Stimulated activated naive CD8-positive, alpha-beta T cell treated with anti-CD3 and anti-CD28 coated beads, Interleukin-15, Interleukin-2, amounts not matched to agents 100 U/mL and 50 U/mL, for 24 hours (primary cell): ENCODE measurements at places on chromosomes 16 and 17.

DNA sequence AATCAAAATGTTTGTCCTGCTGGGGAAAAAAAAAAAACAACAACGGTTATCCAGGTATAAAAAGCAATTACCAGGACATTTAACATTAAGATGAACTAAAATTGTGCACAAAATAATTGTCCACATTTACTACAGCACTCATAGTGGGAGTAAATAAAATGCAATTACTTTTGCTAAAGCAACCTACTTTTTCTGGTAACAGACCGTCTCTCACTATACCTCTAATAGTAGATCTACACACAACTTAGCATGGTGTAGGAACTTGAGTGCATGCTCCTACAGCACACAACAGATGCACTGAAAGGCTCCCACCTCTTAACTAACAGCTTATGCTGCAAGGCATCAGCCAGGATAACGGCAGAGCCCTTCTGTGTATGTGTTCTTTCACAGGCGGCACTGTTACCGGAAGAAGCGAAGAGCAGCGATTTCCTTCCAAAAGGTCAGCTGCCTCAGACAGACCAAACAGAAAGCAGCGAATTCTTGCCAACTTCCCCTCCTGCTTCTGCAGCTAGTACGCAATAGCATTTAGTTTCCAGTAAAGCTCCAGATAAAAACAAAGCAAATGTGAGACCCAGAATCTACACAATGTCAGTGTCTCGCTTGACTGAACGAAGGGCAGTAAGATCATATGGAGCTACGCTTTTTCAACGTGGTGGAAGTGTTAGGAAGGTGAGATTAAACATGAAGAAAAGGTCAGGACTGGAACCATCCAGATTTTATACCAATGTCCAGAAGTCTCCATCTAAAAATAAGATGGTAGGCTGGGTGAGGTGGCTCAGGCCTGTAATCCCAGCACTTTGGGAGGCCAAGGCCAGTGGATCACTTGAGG lies 27.6 kb downstream of the STAT5B start:
- DNase-seq: peak; percentile 69

DNA sequence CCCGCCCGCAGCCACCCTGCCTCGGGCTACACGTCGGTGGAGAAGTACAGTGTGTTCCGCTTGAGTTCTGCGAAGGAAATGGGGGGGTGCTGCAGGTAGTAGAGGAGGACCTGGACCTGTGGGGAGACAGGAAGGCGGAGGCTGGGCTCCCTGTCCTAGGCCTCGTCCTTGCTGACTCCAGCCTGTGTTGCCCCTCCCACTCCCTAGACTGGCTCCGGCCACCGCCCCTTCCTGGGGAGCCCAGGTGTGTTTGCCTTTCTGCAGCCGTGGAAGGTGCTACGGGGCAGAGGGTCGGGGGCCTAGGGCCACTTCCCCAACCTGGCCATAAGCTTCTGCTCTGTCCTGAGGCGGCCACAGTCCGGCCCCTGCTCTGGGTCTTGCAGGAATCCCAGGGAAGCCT lies 9.1 kb downstream of the TIMM22 start:
- DNase-seq: no peak

- no peak for DNase-seq
These were observed 2.9 kb downstream of the CHD9 start for GRCh38 chr16:53057658-53058057.

DNA sequence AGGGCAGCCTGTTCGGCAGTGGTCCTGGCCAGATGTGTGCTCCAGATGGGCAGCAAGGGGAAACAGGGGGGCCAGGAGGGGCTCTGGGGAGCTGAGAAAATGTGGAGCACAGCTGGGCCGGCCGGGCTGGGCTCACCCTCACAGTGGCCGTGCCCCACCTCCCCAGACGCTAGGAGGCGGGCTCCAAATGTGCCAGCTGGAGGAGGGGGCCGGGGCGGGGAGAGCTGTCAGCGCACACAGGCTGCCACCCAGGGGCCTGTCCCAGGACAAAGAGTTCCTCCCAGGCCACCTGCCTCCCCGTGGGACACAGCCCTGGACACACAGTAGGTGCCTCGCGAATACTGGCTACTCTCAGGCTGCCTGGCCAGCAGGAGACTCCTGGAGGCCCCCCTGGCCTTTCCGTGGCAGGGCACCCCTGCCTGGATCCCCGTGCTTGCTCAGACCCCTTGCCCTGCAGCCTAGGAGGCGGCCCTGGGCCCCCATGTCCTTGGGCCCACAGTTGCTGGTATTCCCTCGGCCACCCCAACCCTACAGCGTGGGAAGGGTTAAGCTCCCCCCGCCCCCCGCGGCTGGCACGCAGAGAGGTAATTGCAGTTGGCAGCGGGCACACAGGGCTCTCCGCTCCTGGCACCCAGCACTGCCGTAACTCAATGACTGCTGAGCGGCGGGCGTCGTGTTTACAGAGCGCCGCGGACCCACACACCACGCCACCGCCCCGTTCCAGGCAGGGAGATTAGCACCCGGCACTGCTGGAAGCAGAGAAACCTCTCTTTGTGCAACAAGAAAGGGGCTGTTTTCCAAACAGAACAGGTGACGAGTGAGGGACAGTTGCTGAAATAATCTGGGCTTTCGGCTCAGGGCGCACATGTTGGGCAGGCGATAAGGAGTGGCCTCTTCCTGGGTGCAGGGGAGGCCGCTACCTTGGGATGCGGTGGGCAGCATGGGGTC lies 32.2 kb downstream of the BAHCC1 start:
- DNase-seq: no peak

GRCh38 chr17:81667754-81668153 lies 1.2 kb downstream of the CCDC137 start:
- DNase-seq: peak; percentile 30

DNA sequence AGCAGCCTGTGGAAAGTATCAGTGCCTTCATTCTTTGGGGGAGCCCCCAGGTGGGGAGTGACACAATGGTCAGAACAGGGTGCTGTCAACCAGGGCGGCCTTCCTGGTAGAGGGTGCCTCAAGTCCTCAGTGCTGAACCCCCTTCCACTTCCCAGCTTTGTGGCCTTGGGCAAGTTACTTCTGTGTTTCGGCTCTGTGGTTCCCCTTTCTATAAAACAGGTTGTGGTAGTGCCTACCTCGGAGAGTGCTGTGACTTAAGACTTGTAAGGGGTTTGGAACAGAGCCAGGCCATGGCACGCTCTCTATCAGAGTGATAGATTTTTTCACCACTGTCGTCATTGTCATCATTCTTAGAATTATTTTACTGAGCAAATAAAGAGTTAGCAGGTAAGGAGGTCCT lies 141.1 kb downstream of the CCDC182 start:
- DNase-seq: peak; percentile 74

DNA sequence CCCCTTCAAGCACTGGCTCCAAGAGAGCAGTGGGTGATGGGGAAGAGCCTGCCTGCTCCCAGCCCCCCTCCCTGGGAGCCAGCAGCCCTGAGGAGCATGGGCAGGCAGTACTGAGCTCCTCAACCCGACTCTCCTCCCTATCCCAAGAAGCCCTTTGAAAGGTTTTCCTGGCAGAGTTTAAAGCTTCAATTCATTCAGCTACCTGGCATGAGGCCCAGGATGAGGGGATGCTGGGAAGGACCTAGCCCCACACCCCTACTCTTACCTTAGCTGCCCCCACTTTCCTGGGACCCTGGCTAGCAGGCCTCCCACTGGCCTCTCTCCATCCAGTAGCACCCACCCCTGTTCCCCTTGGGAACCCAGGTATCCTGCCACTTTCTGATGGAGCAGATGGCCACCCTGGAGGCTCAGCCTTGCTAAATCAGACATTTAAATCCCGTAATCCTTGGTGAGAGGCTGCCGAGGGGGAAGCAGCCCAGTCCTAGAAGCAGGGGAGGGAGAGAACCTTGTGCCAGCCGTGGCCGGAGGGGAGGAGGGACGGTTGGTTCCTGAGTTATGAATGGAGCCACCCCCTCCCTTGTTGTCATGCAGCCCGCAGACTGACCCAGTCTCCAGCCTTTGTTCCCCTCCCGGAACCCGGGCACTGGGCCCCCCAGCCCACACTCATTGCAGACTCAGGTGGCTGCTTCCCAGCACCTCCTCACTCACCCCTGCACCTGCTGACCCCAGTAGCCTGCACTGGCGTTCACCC lies 17.1 kb downstream of the ATP1B2 start:
- DNase-seq: no peak

GRCh38 chr16:86651823-86652222 lies 73.5 kb downstream of the FOXL1 start:
- DNase-seq: no peak

DNA sequence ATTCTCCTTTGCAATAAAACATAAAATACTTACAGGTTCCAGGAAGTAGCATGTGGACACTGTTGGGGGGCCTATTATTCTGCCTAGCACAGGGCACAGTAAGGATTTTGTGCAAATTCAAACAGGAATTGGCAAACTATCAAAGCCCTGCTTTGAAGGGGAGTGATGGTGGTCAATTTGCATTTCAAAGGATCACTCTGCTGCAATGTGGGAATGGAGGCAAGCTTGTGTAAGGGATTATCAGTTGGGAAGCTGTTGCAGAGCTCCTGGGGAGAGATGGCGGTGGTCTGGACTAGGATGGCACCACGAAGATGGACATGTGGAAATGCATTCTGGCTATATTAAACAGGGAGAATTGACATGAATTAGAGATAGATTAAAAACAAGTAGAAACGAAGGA lies 990.7 kb upstream of the RBFOX1 start:
- no peak for DNase-seq

DNA sequence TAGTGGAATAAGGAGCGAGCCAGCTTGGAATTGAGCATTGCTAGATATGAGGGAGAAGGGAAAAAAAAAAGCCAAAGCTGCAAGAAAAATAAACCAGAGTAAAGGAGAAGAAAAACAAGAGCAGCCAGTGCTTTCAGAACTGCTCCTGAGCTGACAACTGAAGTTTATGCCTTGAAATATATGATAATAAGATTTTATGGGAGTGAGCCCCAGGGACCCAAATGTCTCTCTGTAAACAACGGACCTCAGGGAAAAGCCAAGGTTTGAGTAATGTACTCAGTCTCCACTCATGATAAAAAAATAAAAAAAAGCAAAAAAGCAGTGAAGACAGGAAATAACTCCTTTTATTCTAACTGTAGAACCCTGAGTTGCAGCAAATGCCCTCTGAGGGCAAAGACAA lies 132.6 kb downstream of the SNX11 start:
- no peak for DNase-seq

GRCh38 chr17:63116967-63117830 lies 151.2 kb downstream of the TANC2 start:
- no peak for DNase-seq

DNA sequence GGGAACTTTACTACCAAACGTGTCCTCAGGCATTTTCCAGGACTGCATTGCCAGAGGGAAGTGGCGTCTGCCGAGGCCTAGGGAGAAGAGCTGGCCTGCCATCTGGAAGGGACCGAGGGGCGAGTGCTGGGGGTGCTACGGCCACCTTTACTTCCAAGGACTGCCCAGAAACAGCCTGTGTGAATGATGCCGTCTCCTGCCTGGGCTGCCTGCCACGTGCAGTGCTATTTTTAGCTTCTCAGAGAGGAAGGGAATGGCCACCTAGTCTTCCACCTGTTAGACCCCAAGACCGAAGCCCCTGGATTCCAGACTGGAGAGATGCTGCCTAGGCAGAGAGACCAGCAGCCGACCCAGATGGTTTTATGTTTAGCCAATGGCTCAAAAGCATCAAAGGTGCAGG lies 57.2 kb downstream of the VAC14 start:
- no peak for DNase-seq

GRCh38 chr17:68427575-68427974 lies 29.7 kb downstream of the WIPI1 start:
- no peak for DNase-seq

DNA sequence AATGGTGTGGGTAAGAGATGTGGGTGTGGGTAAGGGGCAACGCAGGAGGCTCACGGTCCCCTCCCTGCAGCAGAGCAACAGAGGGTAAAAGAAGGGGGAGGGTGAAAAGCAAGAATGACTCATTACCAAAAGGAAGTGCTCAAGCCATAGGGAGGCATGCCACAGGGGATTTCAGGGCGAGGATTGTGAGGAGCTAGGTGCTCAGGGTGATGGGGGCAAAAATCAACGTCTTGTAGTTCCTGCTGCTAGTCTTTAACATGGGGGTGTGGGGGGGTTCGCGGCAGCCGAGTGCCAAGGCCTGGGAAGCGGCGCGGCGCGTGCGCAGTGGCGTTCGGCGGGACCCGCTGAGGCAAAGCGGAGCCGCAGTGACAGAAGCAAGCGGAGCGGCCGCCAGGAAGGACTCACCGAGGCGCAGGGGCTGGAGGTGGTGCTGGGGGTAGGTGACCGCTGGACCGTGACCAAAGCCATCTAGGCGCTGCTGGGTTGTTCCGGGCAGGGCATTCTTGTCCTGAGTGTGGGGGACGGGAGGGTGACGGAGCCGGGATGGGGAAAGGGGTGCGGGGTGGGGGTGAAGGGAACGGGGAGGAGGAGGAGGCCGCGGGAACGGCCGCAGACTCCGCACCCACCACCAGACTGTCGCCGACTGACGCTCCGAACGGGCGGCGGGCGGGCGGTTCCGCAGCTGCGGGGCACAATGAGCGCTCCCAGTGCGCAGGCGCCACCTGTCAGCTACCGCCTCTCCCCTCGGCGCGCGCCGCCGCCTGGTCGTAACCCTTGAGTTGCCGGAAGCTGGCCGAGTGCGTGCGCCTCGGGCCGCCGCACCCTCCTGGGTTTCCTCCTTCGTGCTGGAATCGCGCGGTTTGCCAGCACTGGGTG lies at the start of gene SSH2:
SSH2 (minus strand) TSS at position 696 of the 876 bp plus-strand sequence; CDS start at position 468, 228 bp downstream.
- DNase-seq: peak; percentile 91

DNA sequence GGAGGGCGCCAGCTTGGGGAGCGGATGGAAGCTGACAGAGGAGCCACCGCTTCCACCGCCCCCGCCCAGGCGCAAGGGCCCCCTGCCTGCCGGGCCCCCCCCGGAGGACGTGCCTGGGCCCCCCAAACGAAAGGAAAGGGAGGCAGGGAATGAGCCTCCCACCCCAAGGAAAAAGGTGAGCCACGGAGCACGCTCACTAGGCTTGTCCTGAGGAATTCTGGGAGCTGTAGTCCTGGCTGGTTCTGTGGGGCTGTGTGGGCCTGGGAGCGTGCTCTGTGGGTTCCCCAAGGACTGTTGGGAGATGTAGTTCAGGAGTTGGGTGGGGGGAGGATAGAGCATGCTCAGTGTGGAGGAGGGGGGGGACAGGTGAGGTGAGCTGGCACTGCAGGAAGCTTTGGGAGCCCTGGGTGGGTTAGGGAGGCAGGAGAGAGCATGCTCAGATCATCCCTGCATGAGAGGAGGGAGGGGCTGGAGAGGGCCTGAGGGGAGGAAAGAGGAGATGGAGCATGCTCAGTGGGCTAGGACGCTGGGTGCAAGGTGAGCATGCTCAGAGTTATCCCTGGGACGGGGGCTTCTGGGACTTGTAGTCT lies 4.5 kb downstream of the FBXL19 start:
- peak; percentile 33 for DNase-seq

GRCh38 chr16:48899500-48899899 lies 289.5 kb upstream of the N4BP1 start:
- no peak for DNase-seq

- DNase-seq: no peak
These were observed 81.6 kb downstream of the TMC6 start for GRCh38 chr17:78046923-78047322.
